Hindlimb muscle (tissue), 1 donor: ENCODE measurements at places on chromosomes 6 and 20. TPM values are rescaled to one million over a fixed set of nuclear protein-coding genes. Genes with fewer than 3 reads are reported as not detected.

Gene SLC22A2
- not detected for polyA plus RNA-seq

Gene CYP21A2
- polyA plus RNA-seq = 1.8 TPM

- no peak for DNase-seq
Measured at GRCh38 chr6:166487148-166487547, 99.3 kb downstream of the RAMACL start.

Gene POM121L2
- not detected for polyA plus RNA-seq

DNA sequence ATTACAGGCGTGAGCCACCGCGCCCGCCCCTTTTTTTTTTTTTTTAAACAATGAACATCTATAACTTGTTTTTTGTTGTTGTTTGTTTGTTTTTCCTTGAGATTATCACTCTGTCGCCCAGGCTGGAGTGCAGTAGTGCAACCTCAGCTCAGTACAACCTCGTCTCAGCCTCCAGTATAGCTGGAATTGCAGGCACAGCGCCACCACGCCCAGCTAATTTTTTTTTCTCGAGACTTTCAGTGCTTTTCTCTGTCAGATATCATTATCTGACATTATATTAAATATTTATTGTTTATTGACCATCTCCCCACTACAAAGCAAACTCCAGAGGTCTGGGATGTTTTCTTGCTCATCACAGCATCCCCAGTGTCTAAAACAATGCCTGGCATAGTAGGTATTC, 2.3 kb upstream of the DLK2 start:
- DNase-seq = no peak

DNA sequence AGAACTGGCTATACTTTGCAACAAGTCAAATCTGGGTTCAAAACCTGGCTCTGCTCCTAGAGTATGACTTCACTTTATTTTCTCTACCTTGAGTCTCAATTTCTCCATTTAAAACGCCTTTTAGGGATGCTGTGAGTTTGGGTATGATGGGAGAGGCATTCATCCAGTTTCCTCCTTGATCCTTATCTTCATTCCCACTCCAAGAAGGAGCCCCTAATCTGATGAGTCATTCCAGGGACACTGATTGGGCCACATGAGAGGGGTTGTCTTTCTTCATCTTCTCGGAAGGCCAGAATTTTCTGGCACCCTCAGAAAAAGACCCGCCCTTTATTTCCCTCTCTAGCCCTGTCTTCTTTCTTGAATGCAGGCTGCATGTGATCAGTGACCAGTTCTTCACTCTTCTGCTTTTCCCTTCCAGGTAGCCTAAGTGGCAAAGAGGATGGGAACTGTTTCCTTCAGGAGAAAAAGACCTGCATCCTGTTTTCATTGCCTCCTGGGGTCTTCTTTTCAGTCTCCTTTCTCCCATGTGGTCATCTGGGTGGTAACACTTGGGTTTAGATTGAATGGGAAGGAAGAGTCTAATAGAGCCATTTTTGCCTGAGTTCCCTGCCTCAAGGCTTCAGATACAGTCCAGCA, 32.1 kb upstream of the PNRC1 start:
- DNase-seq = no peak

Gene PMEPA1
- polyA plus RNA-seq = 31.7 TPM

Gene ADGRF4
- polyA plus RNA-seq = not detected

DNA sequence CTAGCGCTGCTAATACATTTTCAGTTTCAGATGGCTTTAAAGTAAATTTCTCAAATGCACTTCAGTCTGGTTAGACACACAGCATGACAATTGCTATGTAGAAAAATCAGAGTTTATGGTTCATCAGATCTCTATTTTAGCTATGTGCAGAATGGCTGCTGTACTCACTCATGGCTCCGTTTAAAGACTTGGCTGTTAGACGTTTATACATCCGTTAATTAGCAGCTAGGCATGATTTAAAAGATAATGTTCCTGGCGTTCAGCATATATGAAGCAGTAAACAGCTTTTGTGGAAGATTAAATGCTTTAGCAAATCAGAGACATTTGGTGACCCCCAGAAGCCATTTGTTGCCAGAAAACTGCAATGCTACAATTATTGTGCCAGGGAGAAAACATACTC, 350.0 kb upstream of the MANEA start:
- DNase-seq = no peak

- DNase-seq = no peak
Measured at GRCh38 chr6:168196881-168197635, 118.0 kb upstream of the FRMD1 start.

DNA sequence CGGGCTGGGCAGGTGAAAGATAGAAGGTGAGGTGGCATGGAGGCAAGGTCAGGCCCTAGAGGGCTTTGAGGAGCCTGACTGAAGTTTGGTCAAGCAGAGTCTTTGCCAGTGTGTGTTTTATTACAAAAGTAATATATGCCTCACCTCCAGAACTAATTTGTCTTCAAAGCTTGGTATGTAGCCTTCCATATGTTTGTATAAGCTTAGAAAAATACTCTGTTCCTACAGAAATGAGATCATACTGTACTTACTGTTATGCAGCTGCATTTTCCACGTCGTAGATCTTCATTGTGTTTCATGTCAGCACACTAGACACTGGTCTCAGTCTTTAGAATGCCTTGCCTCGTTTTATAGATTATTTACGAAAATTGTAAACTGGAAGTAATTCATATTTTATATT, 61.8 kb downstream of the ANKS1A start:
- no peak for DNase-seq

- DNase-seq = peak; percentile 63
Measured at GRCh38 chr20:8094415-8094818, 37.6 kb upstream of the PLCB1 start.

Gene OXT
- polyA plus RNA-seq = 0.50 TPM

DNA sequence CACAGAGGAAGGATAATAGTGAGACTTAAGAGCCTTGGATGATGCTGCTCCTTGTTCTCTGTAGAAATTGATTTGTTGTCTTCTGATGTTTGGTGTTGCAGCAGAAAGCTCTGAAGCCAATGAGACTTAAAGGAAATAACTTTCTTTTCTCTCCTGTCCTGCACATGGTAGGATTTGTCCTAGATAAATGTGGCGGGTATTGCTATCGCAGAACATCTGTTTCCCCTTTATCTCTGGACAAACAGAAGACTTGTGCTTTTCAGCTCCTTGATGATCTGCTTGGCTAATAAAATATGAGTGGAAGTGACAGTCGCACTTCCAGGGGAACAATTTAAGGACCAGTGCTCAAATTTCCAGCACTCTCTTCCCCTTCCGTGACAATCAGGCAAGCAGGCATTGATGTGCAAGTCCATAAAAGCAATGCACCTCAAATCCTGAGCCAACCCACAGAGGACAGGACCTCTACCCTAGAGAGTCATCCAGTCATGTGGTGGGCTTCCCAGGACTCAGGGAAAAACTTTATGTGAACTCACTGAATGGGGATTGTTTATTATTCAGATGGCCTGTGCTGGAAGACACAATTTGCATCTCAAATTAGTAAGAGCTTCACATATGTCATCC, 9.9 kb upstream of the NCR2 start:
- no peak for DNase-seq
